ENCODE measurements at places on chromosomes 12 and 14.

DNA sequence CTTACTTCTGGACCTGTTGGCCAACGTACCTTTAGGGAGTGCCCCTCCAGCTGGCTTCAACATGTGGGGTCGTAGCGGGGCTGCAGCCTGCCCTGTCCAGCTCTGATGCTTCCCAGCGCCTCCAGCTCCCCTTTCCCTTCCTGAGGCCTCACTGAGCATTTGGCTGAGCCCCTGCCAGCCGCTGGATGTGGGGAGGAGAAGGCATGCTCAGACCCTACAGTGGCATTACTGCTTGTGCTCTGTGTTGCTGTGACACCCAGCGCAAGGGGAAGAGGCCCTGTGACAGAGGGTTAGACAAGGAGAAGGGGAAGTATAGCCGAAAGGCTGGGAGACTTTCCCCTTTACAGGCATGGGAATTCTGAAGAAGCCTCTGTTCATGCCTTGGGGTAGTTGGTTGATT is 145.9 kb downstream of the PRKCH start:
- DNase-seq, result no peak

- DNase-seq, result no peak
Measured at GRCh38 chr14:100609941-100610391, 22.7 kb upstream of the BEGAIN start.

DNA sequence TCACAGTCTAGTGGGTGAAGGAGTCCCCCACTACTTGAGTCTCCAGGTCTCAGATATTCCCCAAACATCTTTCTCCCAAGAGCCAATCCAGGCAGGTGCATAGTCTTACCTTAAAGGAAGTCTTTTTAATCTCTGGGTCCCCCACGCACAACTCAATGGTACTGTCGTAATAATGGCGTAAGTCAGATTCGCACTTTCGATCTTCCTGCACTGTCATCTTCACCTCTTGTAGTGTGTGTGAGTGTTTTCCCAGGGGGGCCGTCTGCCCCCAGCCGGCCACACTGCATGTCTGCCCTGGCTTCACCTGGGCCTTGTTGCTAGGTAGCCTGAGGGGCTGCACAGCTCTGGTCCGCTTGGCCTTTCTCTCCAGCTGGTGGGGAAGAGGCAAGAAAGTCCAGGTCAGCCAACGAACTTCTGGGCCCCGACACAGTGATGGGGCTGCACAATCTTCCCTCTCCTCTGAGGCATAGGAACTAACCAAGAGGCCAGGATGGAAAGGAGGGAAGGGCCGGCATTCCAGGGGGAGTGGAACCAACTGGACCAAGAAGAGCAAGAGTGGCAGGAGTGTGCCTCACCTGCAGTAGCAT is 2.1 kb downstream of the GZMB start:
- no peak for DNase-seq

GRCh38 chr14:58455593-58456265 is 28.2 kb downstream of the KIAA0586 start:
- DNase-seq, result no peak
